Stimulated activated CD4-positive, alpha-beta T cell treated with anti-CD3 and anti-CD28 coated beads, Interleukin-1b, Interleukin-23, amount 100 ng/mL, for 1 hour (primary cell): ENCODE measurements at places on chromosomes 5 and 9.

DNA sequence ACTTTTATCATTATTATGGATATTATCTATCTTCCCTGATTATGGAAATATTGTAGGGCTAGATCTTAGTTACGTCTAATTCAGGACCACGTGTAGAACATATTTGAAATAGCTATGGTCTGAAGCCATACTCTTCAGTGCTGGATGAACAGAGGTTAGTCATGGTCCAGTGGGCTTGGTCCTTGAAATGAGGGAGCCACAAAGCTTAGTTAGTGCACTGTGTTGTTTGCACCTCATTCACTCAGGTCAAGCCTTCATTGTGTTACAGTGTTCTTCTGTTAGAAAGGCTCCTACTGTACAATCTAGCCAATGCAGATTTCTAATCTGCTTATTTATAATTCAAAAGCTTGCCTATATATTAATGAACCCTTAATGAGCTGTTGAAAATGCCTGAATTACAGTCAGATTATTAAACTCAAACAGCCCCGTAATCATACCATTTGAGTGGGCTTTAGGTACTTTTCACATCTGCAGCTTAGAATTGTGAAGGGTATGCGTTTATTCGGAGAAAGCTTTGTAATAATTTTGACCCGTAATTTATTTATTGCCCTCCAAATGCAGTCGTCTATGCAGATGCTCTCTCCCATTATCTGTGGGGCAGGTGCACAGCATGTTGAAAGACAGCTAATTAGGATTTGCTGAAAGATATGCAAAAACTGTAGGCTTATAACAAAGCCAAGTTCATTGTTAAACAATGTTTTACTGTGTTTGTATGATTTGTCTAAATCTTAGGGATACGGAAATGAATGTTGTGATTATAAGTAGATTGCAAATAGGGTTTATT, 164.9 kb downstream of the PBX3 start:
- no peak for DNase-seq

DNA sequence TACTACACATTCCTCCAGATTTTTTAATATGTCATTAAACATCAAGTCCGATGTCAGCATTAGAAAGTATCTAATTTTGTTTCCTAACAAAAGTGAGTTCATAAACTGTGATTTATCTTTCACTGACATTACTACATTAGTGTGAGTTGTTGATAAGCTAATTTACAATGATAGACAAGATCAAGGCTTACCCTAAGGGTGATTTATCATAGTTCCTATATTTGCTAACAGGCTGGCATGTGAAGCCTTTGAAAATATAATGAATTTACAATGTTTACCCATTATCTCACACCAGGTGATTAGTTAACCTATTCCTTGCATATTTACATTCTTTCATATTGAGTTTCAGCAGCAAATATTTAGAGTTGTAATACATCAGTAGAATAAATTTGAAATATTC, 1096.9 kb upstream of the NUDT12 start:
- DNase-seq, result no peak

- no peak for DNase-seq
These were observed 549.1 kb downstream of the CDK5RAP2 start for GRCh38 chr9:120030847-120031246.

- no peak for DNase-seq
These were observed 693 bp upstream of the RGS3 start for GRCh38 chr9:113462781-113463286.

- DNase-seq, result no peak
These were observed 118.1 kb upstream of the SMIM23 start for GRCh38 chr5:171667341-171668096.

DNA sequence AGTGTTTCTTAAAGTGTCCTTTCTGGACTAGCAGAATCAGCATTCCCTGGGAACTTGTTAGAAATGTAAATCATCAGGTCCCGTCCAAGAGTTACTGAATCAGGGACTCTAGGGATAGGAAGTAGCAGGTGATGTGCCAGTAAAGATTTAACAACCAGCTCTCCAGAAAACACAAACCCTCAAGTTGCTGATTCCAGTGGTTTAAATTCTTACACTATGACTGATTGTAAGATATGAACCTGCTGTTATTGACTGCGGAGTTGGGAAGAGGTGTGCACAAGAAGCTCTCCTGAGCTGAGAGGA, 39.1 kb upstream of the BASP1 start:
- DNase-seq, result no peak

DNA sequence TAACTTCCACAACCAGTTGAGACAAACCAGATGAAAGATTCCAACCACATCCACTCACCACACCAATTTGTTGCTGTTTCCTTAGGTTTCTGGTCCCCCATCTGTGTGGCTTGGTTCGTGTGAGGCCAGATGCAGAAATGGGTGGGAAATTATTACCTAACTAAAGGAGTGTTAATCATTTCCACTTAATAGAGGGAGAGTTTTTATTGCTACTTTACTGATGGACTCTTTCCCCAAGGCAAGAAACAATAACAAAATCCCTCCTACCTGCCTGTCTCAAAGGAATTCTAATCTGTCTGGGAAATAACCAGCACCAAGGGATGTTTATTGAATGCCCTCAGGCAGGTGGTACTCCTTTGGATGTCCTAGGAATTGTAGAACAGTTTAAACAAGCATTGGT, 76.3 kb downstream of the TMEM167A start:
- no peak for DNase-seq

- no peak for DNase-seq
These were observed 21.6 kb downstream of the FBXW11 start for GRCh38 chr5:171984748-171985419.

DNA sequence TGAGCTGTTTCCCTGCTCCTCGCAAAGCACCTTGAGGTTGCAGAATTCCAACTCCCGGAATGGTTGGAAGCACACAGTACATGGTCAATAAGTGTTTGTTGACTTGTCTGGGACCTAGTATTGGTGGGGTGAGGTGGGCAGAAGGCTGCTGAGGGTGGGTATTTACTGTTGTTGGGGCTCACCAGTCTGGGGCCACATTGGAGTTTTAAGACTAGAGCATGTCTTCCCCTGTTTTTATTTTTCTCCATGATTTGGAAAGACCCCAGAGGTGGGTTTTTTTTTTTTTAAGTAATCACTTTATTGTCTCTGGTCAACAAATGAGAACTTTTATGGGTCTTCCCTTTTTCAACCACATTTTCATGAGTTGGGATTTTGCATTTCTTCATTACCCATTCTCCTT, 55.1 kb downstream of the IRF1 start:
- DNase-seq, result no peak

GRCh38 chr9:122346478-122347347, 24.1 kb upstream of the PTGS1 start:
- DNase-seq, result no peak

- DNase-seq, result peak; percentile 10
These were observed 590 bp downstream of the RASGRF2 start for GRCh38 chr5:80960531-80961375.

DNA sequence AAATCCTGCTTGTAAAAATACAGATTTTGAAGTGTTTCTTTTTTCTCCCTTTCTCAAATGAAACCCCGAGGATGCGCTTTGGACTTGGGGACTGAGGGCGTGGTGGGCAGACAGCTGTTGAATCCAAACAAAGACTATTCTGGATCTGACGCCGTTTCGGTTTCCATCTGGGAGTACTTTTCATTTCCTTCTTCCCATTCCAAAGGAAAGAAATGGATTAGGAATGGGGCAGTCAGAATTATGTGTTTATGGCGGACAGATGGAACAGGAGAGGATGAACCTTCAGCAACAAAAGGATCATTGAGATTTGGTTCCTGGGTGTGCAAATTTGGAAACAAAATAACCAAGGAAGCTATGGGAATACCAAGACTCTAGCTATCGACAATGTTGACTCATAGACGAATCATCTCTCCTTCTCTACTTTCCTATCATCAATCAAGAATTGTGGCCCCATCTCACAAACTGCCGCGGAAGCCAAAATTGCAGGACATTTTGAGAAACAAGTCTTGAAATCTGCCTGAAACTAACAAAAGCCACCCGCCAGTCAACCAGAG, 300.6 kb downstream of the PARP8 start:
- DNase-seq, result no peak

DNA sequence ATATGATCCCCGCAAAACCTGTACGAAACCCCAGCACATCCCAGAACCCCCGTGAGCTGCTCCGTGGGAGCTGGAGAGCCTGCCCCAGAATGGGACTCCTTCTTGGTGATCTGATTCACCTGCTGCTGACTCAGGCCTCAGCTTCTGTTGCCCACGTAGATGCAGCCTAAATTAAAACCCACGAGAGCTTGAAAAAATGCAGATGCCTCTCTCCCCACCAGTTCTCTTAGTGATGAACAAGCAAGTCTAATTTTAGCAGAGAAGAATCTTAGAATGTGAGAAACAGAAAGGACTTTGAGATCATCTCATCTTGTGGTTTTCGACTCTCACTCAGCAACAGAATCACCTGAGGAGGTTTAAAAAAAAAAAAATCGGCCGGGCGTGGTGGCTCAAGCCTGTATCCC, 57.6 kb downstream of the TMOD1 start:
- no peak for DNase-seq

DNA sequence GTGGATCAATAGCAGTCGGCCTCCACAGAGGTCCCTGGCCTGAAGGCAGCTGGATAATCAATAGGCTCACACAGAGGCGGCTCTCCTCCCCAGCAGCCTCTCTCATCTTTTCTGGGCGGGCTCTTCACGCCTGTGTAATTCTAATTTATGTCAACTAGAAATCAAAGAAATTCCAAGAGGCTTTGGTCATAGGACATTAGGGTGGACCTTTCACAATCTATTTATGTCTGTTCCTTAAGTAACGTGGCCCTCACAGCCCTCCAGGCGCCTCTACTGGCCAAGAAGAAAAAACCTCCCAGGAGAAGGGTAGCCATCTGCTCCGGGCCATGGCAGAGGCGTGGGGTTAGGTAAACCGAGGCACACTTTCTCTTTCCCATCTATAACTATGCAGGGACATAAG, 205.1 kb upstream of the EFNA5 start:
- no peak for DNase-seq

DNA sequence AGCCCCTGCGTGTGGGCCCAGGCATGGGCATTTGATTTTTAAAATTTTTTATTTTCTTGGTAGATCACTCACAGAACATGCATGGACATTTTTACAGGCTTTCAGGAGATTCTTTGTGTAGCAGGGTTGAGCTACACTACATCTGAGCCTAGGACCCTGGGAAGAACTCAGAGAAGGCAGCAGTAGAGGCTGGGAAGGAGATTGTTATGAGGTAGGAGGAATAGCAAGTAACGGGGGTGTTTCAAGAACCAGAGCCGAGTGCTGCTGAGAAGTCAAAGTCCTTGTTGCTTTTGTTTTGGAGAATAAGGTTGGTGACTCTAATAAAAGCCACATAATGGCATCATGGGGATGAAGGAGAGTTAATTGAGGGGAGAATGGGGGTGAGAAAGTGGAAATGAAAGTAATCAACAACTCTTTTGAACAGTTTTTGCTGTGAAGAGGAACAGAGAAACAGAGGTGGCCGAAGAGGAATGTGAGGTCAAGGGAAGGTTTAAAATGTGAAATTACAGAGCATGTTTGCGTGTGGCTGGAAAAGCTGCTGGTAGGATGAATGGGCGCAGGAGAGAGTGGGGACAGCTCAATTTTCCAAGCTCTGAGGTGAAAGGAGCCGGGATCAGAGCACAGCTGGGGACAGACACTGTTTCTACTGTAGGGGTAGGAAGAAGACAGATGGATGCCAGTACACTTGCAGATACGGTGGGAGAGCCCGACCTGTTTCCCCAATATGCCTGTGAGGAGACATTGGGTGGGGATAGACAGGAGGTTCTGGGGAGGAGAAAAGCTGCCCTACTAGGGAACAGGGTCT, 4.7 kb upstream of the PDLIM7 start:
- no peak for DNase-seq

DNA sequence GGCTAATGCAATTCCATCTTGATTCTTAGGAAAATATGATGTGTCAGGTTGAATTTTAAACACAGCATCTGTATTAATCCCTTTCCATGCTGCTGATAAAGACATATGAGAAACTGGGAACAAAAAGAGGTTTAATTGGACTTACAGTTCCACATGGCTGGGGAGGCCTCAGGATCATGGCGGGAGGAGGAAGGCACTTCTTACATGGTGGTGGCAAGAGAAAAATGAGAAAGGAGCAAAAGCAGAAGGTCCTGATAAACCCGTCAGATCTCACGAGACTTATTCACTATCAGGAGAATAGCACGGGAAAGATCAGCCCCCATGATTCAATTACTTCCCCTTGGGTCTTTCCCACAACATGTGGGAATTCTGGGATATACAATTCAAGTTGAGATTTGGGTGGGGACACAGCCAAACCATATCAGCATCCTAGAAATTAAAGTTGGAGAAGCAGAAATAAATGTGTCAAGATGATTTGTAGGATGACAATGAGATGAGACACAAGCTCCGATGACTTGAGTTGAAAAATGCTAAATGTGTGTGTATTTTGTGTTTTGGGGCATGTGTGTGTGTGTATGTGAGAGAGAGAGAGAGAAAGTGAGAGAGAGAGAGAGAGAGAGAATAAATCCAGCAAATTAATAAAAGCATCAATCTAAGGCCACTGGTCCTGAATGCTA, 48.5 kb upstream of the ANKRD55 start:
- DNase-seq, result no peak

GRCh38 chr9:108972186-108972585, 38.0 kb downstream of the ABITRAM start:
- no peak for DNase-seq

GRCh38 chr9:89808076-89808755, 203.4 kb downstream of the GADD45G start:
- no peak for DNase-seq

DNA sequence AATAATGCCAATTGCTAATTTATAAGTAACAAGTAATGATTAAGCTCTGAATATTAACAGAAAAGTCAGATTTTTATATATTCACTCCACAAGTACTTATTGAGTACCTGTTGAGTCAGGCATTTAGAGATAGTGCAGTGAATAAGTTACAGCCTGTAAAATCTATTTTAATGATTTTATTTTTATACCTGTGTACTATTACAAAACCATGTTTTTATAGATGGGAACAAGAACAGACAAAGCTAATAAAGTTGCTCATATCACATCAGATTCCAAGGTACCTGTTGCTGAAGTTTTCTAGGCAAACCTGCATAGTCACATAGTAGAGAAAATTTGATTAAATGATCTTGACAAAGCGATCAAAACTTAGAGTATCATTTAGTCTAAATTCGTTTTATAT, 623.7 kb downstream of the EFNA5 start:
- DNase-seq, result no peak

DNA sequence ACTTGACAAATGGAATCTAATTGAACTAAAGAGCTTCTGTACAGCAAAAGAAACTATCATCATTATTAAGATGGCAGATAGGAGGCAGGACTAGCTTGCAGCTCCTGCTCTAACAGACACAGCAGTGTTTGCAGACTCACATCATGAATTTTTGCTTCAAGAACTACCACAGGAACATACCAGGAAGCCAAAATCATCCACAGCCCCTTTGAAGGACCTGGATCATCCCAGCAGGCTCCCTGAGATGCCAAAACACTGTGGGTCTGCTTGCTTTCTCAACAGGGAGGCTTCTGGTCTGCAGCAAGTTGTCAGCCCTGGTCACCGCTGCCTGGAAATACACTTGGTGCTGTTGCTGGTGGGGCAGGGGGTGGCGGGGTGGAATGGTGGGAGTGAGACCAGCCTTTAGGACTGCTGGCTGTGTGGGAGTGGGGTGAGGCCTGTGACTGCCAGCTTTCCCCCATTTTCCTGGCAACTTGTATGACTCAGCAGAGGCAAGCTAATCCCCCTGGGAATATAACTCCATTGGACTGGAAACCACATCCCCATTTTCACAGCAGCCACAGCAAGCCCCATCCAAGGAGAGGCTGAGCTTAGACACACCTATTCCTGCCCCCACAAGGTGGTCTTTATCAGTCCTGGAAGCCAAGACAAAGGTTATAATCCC, 533.8 kb upstream of the CYLC2 start:
- DNase-seq, result no peak
